ENCODE measurements at places on chromosomes 6 and 20.

- no peak for DNase-seq
These were observed 454.8 kb downstream of the PHF3 start for GRCh38 chr6:64090352-64090751.

GRCh38 chr6:146219101-146219500 lies 190.2 kb downstream of the GRM1 start:
- no peak for DNase-seq

DNA sequence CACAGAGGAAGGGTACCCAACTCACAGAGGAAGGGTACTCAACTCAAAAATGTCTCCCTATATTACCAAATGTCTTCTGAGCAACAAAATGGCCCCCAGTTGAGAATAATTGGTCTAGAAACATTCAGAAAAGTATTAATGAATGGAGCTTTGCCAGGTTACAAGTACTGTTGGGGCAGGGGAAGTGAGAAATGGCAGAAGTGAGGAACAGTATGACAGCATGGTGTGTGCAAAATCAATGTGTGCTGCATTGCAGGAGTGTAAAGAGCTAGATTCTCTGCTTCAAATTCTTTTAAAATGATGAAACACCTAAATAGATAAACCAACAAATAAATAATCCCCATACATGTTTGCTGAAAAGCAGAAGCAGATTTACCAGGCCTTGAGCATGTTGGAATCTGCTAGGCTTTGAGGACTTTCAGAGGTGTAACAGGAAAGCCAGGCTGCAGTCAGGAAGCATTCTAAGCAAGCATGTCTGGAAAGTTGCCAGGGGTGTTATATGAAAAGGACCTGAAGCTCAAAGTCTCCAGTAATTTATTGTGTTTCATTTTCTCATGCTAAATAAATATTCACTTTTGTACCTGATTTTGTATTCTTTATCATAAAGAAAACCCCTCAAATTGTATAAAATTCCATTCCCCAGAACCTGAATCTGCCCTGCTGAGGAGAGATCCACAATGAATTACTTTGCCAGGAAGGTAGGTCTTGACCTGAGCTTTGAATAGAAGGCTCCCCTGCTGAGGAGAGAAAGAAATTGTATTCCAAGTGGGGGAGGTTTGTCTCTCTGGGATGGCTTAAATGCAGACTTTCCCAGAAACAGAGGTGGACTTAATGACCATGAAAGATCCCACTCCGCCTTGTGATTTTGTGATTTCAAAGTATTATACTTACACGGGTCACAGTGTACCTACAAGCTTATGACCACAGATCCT lies 265.0 kb upstream of the MARCKS start:
- no peak for DNase-seq

DNA sequence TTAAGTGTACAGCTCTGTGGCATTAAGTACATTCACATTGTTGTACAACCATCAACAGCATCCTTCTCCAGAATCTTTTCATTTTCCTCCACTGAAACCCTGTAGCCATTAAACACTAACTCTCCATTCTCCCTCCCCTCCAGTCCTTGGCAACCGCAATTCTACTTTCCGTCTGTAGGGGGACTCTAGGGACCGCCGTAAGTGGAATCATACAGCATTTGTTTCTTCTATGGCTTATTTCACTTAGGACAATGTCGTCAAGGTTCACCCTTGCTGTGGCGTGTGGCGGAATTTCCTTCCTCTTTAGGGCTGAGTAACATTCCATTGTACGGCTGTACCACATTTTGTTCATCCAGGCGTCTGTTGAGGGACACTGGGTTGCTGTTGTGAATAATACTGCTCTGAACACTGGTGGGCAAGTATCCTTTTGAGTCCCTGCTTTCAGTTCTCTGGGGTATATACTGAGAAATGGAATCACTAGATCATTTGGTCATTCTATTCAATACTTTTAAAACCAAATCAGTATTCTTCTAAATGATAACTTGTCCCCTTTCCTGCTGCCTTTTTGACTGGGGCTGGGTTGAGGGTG lies 50.7 kb downstream of the PPP1R3G start:
- no peak for DNase-seq

- DNase-seq, result no peak
These were observed 614.4 kb downstream of the BCKDHB start for GRCh38 chr6:80720824-80721223.

Data from DMS 273 treated with DMSO at 0.1 percent for 48 hours (cell line).